ENCODE measurements at places on chromosomes 3 and 15.

DNA sequence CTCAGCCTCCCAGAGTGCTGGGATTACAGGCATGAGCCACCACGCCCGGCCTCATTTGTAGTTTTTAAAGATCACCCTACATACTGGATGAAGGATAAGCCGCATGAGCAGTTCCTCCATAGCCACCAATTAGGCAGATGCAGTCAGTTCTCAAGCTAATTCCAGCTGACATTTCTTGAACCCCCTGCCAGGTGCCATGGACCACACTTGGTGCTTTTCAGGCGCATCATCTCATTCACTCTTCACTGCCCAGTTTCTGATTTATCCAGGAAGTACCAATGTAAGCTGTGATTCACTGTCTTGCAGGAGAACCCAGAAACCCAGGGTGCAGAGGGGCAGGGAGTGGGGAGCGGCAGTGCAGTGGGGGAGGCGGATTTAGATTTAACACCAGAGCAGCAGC, 56.5 kb upstream of the RASA2 start:
- no peak for DNase-seq

- DNase-seq: no peak
These were observed 83.1 kb upstream of the RASGRP1 start for GRCh38 chr15:38647683-38648082.

GRCh38 chr3:185929192-185930151, 8.3 kb downstream of the TRA2B start:
- DNase-seq: no peak

DNA sequence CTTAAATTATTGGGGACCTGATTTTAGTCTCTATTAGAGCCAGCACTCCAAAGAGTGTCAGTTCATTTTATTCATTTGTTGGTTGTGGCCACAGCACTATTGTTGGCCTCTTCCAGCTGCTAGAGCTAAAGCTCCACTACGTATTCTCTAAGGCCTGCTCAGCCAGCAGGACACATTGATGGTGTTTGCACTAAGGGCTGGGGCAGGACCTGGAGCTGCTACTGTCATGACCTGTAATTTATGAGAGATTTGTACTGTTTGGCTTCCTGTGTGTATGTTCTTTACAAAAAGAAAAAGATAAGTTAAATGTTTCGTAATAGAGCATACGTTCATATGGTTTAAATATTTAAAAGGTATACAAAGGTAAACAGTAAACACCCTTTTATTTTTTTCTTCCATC, 8.1 kb downstream of the GFM1 start:
- DNase-seq: no peak

DNA sequence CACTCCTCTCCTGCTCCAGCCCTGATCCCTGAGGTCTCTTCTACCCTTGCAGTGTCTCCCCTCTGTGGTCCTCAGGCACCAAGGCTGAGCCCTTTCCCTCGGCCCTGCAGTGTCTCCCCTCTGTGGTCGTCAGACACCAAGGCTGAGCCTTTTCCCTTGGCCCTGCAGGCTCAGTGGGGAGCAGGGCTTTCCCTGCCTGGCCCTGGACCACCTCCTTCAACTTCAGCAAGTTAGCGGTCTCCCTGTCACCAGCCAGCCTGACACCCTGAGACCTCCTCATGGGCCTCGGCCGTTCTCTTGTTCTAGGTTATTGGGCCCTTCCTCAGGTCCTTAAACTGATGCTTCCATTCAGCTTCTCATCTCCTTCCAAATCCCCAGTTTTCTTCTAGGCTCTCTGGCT, 4.3 kb downstream of the NRROS start:
- no peak for DNase-seq

- DNase-seq: no peak
These were observed 157.5 kb downstream of the GABRB3 start for GRCh38 chr15:26615188-26615926.

GRCh38 chr3:4196506-4197147, 106.5 kb upstream of the SETMAR start:
- DNase-seq: no peak
